ENCODE measurements at places on chromosomes 11 and 22.

- no peak for DNase-seq
Observed at GRCh38 chr11:77276271-77276670, 25.2 kb downstream of the GDPD4 start.

DNA sequence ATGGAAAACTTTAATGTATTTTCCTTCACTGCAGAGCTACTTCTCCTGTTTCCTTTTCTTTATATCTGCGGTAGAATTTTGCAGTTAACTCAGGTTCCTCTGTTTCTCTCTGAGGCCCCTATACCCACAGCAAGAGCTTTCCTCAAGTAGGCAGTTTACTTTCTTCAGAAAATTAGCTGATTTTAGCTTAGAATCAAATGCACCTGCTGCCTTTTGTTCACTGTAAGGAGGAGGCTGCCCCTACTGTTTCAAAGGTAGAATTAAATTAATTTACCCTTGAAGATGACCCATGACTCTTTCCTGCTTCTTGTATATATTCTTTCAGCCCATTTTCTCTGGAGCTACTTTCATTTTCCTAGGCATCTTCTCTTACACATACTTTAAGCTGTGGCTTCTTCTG lies 68.7 kb upstream of the GDPD4 start:
- DNase-seq, result no peak

DNA sequence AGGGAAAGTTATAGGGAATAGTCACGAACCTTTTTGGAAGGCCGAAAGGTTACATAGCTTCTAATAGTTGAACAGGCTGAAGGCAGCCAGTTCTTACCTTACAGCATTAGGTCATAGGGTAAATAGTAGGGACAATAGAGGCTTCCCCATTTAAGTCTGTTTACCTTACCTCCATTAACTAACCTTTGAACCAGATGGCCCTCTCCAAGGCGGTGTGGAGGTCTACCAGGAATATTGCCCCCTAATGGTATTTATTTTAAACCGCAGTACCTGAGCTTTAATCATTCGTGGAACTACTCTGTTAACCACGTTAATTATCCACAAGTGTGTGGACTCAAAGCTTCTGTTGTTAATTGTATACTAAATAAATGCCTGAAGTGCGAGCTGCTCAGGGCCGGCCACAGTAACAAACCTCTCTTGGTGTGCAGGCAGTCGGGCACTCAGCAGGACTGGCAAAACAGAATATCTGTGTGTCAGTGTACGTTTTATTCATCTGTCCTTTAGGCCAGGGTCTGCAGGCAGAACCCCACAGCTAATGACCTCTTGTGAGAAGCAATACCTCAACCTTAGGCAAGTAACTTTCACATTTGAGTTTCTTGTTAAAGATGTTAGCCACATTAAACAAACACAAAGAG lies 81.7 kb downstream of the PRCP start:
- no peak for DNase-seq

DNA sequence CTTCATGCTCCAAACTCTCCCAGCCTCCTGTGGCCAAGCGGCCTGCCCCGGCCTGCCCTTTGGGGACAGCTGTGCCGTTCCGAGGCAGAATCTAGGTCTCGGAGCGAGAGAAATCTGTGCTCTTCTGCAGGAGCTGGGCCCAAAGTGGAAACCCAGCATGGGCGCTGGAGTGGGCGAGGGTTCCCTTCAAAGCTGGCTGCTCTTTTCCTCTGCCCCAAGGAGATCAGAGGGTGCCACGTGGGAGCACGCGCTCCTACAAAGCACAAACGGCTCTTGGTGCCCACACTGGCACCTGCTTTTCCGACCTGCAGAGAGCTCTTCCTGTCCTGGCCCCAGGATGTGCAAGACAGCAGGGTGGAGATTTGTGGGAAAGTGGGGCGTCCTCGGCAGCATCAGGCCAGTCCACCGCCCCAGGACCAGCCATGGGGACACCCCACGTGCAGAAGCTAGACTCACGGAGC lies 6.9 kb downstream of the OSBPL5 start:
- DNase-seq, result no peak

All from neural crest cell (in vitro differentiated cells).